ENCODE measurements at places on chromosomes 13 and 19.
A peak's percentile ranks its signal among the peaks of the same experiment; 100 is the strongest.

- peak; percentile 71 for DNase-seq
Measured at GRCh38 chr19:21677696-21678418, 89.5 kb downstream of the ZNF100 start.

- DNase-seq, result no peak
Measured at GRCh38 chr13:44739120-44739519, 163.0 kb upstream of the TSC22D1 start.

- DNase-seq, result no peak
Measured at GRCh38 chr19:16897856-16898161, 9.0 kb downstream of the F2RL3 start.

GRCh38 chr19:14817052-14817451 is 17.9 kb downstream of the OR7A5 start:
- DNase-seq, result no peak

DNA sequence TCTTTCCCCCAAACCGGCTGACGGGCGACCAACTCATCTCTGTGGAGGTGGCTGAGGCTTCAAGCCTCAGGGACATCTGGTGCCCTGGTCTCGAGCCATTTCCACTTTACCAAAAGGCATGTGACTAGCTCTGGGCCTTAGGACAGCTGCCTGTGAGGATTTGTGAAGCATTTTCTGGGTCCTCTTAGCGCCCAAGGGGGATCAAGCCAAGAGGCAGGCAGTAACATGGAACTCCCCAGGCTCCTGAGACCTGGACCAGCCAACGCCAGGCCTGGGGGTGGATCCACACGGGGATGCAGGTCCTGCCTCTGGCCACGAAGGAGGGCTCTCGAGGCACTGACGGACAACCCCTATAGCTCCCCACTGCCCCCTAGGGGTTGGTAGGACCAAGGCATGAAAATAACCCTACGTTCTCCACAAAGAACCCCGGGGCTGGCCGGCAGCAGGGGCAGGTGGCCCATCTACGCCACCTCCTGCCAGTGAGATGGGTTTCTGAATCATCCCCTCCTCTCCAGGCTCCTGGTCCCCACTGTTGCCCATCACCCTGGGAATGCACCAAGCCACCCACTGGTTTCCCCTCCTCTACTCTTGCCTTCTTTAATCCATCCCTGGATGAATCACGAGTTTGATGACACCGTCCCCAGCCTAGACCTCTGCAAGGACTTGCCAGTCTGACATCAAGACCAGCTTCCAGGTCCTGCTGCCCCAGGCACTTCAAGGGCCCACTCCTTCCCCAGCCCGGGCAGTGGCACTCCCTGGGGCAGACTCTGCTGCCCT is 7.0 kb upstream of the MYDGF start:
- DNase-seq, result peak; percentile 23

DNA sequence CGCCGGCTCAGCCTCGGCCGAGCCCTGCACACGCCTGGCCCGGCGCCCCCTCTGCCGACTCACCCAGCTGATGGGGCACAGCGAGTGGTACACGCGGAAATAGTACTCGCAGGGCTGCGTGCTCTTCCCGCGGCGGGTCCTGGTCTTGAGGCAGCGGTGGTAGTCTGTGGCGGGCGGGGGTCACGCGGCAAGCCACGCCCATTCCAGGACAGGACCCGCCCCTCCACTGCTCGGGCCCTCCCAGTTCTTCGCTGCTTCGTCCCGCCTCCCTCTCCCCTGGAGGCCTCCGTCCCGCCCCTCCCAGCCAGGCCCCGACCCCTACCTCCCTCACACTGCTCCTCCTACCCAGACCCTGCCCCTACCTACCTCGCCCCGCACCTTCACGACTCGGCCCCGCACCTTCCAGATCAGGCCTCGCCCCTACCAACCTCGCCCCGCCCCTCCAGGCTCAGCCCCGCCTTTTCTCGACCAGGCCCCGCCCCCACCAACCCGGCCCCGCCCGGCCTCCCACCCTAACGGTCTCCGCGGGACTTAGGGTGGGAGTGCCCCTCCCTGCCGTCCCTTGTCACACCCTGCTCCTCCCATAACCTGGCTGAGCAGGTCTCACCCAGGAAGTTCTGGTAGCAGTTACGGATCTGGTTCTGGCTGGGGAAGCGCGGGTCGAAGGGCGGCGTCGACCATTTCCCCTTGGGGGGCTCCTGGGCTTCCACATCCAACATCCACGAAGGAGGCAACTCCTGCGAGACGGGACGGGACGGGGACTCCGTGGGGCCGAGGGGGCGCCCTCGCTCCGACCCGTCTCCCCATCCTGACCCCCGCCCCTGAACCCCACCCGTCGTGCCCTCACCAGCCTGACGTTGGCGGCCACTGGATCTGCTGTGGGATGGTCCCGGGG is 469 bp downstream of the COX6B2 start:
- DNase-seq, result peak; percentile 65

- DNase-seq, result no peak
Measured at GRCh38 chr19:34180709-34181108, 8.4 kb downstream of the LSM14A start.

- no peak for DNase-seq
Measured at GRCh38 chr13:95604556-95604915, 40.0 kb downstream of the DZIP1 start.

DNA sequence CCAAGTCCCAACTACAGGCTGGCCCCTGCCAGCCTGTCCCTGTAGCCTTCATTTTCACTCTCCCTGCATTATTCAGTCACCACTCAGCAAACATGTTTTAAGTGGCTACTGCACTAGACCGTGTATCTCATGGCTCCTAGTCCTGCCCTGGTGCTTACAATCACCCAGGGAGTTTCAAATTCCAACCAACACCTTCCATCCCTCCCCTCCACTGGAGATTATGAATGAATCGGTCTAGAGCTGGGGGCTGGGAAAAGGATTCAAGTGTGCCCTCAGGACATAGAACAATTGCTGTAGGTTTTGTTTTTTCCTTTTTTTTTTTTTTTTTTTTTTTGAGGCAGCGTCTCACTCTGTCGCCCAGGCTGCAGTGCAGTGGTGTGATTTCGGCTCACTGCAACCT is 15.0 kb upstream of the TNFAIP8L1 start:
- no peak for DNase-seq

DNA sequence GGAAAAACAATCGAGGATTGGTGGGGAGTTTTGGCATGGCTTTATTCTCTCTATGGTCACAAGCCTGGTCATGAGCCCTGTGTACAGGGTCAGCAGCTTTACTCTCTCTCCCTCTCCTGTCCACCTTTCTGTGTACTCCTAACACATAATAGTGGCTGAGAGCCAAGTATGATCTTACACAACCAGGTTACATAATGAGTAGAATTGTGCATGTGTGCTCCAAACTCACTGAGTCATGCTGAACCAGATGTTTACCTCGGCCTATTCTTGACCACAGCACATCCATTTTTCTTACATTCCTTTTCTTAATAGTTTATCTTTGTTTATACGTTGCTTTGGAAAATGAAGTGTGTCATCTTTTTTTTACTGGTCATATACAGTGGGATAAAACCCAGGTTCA is 53.1 kb downstream of the ZNF254 start:
- no peak for DNase-seq

DNA sequence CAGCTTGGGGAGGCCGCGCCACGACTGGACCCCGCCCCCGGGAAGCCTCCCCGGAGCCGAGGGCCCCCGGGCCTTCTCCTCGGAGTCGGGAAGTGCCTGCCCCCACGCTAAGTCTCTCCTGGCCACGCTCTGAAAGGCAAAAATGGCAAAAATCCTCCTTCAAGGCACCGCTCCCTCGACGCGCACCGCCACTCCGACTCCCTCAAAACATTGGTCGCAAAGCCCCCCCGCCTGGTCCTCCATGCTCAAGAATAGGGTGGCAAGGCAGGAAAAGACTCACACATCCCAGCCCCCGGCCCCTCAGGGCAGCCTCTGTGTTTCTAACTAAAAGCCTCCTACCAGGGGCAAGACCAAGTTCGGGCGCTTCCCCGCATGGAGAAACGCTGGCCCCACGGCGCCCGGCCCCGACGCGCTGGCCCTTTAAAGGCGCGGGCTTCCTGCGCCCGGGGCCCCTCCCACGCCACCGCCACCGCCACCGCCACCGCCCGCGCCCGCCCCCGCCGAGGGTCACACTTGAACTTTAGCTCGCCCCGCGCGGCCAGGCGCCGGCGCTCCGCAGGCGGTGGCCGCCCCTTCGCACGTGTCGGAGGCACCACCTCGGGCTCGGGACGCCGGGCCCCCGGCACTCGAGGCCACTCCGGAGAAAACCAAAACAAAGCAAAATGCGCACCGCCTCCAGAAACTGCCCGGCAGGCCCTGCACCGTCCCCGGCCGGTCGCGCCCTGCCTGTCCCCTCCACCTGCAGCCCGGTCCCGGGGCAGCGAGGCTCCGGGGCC is 1.9 kb downstream of the FOXO1 start:
- no peak for DNase-seq

DNA sequence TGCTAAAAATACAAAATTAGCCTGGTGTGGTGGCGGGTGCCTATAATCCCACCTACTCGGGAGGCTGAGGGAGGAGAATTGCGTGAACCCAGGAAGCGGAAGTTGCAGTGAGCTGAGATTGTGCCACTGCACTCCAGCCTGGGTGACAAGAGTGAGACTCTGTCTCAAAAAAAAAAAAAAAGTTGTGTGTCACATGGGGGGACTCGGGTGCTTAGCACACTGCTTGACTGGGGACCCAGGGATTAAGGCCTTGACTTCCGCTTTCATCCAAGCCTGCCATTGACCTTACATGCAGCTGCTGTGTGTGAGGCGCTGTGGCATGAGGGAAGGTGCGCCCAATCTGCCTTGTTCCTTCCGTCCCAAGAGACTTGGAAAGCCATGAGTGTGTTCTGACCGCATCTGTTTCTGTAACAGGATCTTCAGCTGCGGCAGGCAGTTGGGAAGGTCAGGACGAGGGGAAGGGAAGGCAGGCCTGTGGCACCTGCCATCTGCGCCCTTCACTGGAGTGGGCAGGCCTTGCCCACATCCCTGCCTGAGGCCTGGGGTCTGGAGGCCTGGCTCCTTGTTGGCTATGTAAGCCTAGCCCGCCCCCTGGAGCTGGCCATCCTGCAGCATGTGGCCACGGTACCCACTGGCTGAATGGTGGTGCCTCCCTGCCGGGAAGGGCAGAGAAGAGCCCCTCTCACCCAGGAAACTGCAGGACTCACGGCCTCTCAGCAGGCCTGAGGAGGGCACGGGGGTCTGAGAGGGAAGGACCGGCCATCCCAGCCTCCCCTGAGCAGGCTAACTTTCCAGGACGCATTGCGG is 23.0 kb downstream of the PPP1R37 start:
- DNase-seq, result no peak

- no peak for DNase-seq
Measured at GRCh38 chr19:7715671-7716070, 13.7 kb upstream of the FCER2 start.

DNA sequence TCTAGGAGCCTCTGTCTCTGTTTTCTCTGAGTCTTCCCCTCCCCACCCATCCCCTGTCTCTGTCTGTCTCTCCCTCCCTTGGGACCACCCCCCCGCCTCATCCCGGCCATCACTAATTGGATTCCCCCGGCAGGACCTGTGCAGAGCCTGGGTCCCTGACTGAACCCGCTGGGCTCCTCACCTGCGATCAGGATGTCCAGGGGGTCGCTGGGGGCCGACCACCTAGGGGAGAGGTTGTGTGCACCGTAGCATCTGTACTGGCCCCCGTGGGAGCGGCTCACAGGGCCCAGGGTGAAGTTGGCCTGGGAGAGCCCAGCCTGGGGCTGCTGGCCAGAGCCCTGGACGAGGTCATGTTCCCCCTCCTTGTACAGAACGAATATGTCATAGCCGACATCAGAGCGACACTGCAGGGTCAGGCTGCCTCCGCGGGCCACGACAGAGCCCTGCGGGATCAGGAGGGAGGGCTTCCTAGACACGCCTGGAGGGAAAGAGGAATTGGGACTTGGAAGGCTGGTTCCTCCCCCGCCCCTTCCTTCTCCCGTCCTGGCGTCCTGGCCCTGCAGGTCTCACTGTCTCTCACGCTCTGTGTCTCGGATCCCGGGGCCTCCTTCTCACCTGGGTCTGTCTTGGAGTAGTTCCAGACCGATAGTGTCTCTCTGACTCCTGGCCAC is 1.8 kb downstream of the LILRB5 start:
- no peak for DNase-seq

- no peak for DNase-seq
Measured at GRCh38 chr19:35345671-35346111, 2.0 kb upstream of the FFAR1 start.

GRCh38 chr13:53198736-53199135 is 170.1 kb downstream of the OLFM4 start:
- DNase-seq, result no peak

GRCh38 chr13:27259831-27260230 is 8.5 kb downstream of the RPL21 start:
- DNase-seq, result no peak

DNA sequence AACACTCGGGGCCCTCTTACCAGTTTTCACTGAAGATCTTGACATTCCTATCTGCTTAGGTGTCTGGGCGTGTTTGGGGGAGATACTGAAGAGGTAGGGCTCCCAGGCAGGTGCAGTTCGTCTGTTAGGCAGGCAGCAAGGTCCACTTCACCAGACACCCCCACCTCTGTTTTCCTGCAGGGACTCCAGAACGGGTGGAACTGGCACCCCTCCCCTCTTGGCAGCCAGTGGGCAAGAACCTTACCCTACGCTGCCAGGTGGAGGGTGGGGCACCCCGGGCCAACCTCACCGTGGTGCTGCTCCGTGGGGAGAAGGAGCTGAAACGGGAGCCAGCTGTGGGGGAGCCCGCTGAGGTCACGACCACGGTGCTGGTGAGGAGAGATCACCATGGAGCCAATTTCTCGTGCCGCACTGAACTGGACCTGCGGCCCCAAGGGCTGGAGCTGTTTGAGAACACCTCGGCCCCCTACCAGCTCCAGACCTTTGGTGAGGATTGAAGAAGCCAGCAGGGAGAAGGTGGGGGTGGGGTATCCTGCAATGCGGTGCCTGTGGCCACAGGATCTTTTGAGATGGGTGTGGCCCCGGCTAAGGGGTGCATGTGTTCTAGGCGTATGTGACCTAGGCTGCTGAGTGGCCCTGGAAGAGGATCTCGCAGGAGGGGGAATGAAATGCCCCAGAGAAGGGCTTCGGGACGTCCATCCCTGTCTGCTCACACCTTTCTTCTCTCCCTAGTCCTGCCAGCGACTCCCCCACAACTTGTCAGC is 3.3 kb upstream of the ICAM4 start:
- DNase-seq, result no peak

DNA sequence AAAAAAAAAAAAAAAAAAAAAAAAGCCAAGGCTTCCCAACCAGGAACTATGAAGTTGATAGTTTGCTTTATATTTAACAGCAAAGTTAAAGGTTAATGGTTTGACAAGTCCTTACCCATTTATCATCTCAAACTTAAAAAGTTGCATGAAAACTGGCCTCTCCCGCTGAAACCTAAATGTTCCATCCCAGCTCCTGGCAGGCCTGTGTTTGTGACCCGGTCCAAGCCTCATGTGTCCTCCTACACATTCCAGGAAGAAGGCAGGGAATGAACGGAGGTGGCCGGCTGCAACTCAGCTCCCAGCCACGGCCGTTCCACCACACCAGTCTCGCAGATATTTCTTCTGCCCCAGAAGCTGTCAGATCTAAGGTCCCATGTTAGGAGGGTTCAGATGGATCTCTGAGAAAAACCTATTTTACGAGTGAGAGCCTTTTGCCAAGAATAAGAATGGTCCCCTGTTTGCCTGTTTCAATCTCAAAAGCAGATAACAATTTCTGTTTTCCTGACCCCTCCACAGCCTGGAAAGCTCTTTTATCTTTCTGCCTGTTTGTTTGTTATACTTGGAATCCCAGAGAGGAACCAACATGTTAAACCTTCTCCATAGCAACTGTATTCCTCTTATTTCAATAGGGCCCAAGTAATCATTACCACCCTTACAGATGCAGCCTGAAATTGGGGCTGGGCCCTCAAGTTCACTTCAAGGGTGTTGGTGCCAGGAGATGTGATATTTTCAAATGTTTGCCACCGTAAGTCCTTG is 56.5 kb downstream of the KCTD12 start:
- DNase-seq, result no peak

All from hematopoietic multipotent progenitor cell treated with erythropoietin and hydrocortisone succinate and interleukin-3 and kit ligand, for 17 days (in vitro differentiated cells).